ENCODE measurements at places on chromosomes 7 and 10. TPM values are rescaled to one million over a fixed set of nuclear protein-coding genes. Genes with fewer than 3 reads are reported as not detected.

Gene GSDME
- total RNA-seq: 8.3 TPM

Gene ATRNL1
- total RNA-seq: 153 TPM

Gene AGBL3
- total RNA-seq: 7.8 TPM

Gene TMEM106B
- total RNA-seq: 134 TPM

Gene SYT15
- total RNA-seq: 2.5 TPM

Gene SUGCT
- total RNA-seq: 8.3 TPM

Gene ASZ1
- total RNA-seq: not detected

Gene FAM13C
- total RNA-seq: 34.5 TPM

Gene TUBB8
- total RNA-seq: not detected

Gene HEPACAM2
- total RNA-seq: 0.42 TPM

Gene CYP2C18
- total RNA-seq: not detected

Gene LIPK
- total RNA-seq: not detected

Gene ASB10
- total RNA-seq: not detected

Gene CHAT
- total RNA-seq: not detected

Gene C7orf33
- total RNA-seq: not detected

Gene LBX1
- total RNA-seq: not detected

Gene GTF2IRD1
- 8.6 TPM for total RNA-seq

Gene BCL7B
- 6.9 TPM for total RNA-seq

Gene C10orf67
- not detected for total RNA-seq

Gene SORCS3
- total RNA-seq: 1.3 TPM

Gene STARD3NL
- 56.5 TPM for total RNA-seq

Gene EPDR1
- total RNA-seq: 12.3 TPM

Gene RELN
- total RNA-seq: 26.3 TPM

Gene CDK14
- total RNA-seq: 78.5 TPM

Gene ASAH2
- total RNA-seq: 1.1 TPM

Gene PDE6C
- not detected for total RNA-seq

Gene CLRN3
- total RNA-seq: 0.42 TPM

Gene IKZF1
- 7.8 TPM for total RNA-seq

Gene NPFFR1
- 0.05 TPM for total RNA-seq

Gene C10orf105
- total RNA-seq: 0.26 TPM

Gene SH2B2
- 1.8 TPM for total RNA-seq

Gene OR6V1
- total RNA-seq: not detected

Gene CLCN1
- total RNA-seq: 0.16 TPM

Gene C10orf62
- total RNA-seq: not detected

Gene FAM25G
- not detected for total RNA-seq

Gene ADCYAP1R1
- 4.5 TPM for total RNA-seq

Gene CRYGN
- total RNA-seq: 0.16 TPM

Gene RSBN1L
- total RNA-seq: 58.4 TPM

Gene CYP2C19
- total RNA-seq: not detected

Data from urinary bladder (tissue), 4 donors.